Prostate gland (tissue), 2 donors: ENCODE measurements at places on chromosomes 2 and 18.

DNA sequence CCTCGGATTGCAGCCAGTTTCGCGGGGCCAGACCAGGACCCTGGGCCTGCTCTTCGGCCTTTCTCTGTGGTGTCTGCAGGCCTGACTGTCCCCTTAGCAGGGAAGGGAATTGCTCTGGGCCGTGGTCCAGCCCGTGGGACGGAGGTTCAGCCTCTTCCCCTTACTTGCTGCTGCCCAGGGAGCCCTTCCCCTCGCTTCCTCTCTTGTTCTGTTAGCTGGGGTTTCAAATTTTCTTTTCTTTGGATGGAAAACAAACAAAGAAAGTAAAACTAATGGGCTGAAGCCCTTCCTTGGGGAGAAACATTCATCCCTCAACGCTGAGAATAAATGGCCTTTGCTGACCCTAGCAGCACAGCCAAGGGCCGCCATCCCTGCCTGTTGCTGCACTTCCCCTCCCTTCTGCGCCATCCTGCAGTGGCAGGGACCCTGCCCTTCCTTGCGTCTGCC is 52.4 kb downstream of the ASAP2 start:
- H3K36me3 ChIP-seq, result no peaks in the 10 kb centered on the region
- H3K27ac ChIP-seq, result no peak overlapping the region
- H3K4me1 ChIP-seq, result no peaks in the 10 kb centered on the region
- H3K4me3 ChIP-seq, result no peak overlapping the region
- no peaks in the 10 kb centered on the region for H3K27me3 ChIP-seq

- no peaks in the 10 kb centered on the region for H3K4me1 ChIP-seq
- H3K36me3 ChIP-seq, result no peaks in the 10 kb centered on the region
- no peaks in the 10 kb centered on the region for H3K27me3 ChIP-seq
- DNase-seq, result no peak
- peak overlapping the region; percentile 87 for H3K4me3 ChIP-seq
- peak overlapping the region; percentile 97 for H3K27ac ChIP-seq
Observed at GRCh38 chr2:70247364-70248180, 856 bp downstream of the TIA1 start.

- no peaks in the 10 kb centered on the region for H3K27me3 ChIP-seq
- H3K27ac ChIP-seq, result no peak within 1 kb of the TSS
Observed at GRCh38 chr2:201182650-201183364, at the start of gene CASP10. TSS of gene CASP10 (plus strand) at chr2:201183141. CDS start at chr2:201185778, 2,637 bp downstream.

DNA sequence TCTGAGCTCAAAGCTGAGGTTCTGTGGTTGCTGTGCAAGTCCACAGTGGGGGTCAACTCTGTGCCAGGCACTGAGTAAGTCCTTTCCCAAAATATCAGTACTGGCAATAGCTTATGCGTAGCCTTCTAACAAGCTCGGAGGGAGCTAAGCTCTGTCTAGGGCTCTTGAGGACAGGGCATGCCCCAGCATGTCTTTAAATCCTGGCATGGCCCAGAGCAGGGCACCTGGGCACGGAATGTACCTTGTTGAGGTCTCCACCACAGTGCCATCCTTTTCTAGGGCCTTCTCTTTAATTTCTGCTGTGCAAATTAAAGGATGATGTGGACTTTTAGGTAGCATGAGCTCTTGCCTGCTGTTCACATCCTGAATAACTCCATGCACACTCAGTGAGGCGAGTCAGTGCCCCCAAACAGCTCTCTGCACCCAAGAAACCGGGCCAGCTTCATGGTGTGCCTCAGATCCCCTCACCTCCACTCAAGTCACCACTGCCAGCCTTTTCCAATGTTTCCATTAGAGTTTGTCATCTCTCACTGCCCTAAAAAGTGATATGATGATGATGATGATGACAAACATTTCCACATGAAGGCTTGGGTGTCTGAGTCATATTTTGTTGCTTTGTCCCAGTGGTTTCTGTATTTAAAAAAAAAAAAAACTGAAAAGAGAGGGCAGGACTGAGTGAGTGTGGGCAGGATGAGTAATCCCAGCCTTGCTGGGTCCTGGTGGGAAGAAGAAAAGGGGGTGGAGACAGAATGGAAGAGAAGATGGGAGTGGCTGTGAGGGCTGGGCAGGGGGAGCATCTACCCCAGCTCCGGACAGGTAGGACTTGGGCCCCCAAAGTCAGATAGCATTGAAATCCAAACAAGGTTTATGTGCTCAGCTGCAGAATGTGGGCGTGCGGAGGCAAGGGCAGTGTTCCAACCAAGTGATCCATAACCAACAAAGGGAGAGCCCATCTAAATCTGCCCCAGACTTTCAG is 78.9 kb downstream of the ZBTB7C start:
- H3K27ac ChIP-seq, result no peak overlapping the region
- H3K27me3 ChIP-seq, result no peaks in the 10 kb centered on the region
- H3K4me3 ChIP-seq, result no peak overlapping the region
- peak; percentile 56 for DNase-seq

- H3K36me3 ChIP-seq, result no peaks in the 10 kb centered on the region
- H3K27me3 ChIP-seq, result no peaks in the 10 kb centered on the region
- no peaks in the 10 kb centered on the region for H3K4me1 ChIP-seq
Observed at GRCh38 chr2:178211943-178212342, 17.6 kb downstream of the OSBPL6 start.
